ENCODE measurements at places on chromosomes 12 and 14.

DNA sequence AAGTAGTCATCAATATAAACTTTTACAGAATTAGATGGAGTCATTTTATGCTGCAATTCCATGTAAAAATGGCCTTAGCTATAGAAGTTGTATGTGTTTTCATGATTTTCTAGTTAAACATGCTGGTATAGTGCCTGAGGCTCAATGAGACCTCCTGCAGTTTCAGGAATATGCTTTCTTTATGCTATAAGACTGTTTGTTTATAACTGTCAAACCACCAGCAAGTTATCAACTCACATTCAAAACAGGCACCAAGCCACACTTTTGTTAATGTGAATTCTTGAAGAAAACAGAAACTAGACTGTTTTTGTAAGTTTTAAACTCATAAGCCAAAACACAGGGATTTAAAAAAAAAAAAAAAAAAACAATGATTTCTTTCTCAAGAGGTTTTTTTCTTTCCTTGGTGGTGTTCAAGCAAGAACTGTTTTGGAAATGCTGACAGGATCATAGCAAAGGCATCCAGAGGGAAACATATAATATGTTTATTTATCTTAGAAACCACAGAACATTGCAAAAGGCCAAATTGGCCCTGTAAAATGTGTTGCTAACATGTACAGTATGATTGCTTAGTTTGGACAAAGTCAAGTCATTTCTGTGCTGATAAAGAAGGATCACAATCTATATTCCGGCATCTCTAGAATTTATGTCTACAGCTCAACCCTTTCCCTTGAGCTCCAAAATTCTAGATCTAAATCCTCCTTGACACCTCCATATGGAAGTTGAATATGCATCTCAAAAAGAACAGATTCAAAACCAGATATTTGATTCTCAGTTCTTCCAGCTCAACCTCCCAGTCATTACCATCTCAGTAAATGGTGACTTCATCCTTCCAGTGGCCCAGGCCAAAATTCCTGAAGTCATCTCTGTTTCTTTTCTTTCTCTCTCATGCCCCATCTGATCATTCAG is 29.0 kb upstream of the LUM start:
- DNase-seq: no peak

DNA sequence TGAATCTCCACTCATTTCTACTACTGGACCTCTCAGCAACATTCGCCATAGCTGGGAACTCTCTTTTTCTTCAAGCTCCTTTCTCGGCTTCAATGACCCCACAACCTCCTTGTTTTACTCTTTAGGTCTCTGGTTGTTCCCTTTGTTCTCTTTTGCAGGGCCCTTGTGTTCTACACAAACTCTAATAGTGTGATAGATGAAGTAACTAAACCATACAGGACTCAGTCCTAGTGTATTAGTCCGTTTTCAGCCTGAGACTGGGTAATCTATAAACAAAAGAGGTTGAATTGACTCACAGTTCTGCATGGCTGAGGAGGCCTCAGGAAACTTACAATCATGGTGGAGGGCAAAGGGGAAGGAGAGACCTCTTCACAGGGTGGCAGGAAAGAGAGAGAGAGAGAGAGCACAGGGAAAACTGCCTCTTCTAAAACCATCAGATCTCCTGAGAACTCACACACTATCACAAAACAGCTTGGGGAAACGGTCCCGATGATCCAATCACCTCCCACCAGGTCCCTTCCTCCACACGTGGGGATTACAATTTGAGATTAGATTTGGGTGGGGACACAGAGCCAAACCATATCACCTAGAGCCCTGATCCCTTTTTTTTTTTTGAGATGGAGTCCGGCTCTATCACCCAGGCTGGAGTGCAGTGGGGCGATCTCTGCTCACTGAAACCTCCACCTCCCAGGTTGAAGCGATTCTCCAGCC is 32.0 kb upstream of the WNK1 start:
- DNase-seq: no peak

DNA sequence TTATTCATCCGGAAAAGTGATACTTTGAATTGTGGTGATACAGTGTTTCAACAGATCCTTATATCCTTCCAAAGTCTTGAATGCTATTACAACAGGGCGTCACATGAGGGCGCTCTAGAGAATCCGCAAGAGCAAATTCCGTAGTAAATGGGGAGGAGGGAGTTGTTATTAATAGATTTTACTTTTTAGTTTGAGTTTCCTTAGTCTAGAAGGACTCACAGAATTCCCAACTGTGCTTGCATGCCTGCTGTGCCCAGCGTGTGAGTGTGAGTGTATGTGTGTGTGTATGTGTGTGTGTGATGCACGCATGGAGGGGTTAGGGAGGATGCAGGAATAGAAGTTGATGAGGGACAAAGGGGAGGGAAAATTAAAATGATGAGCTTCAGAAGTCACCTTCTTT is 375.3 kb downstream of the C12orf75 start:
- DNase-seq: peak; percentile 18

DNA sequence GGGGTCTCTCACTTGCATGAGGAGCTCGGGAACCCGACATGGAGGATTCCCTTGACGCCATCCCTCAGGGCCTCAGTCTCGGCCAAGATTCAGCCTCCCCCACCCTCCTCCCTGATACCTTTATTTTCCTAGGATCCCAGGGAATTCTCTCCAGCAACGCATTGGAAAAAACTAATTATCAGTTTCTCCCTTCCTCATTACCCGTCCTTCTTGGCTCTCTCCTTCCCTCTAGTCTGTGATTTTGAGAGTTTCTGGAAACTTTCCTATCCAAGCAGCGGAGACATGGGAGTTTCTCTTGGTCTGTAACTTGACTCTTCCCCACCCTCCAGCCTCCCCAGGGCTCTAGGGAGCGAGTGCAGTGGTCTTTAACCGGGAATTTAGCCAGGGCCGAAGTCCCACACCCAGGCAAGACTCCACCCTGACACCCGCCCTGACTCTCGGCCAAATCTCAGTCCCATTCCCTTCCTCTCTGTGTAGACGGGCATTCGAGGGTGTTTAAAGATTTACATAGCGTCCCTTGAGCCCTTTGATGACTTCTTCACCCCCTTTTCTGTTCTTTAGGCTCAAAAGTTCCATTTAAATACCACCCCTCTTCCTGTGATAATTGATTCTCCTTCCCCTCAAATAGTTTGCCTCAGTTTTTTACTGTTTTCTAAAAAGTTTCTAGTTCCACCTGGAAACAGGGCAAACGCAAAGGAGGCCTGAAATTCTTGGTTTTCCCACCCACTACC is 6.7 kb downstream of the HOXC5 start:
- DNase-seq: no peak

- no peak for DNase-seq
These were observed 48.4 kb downstream of the NDUFA12 start for GRCh38 chr12:94954948-94955592.

GRCh38 chr12:27331291-27331926 is 1.2 kb upstream of the BMAL2 start:
- DNase-seq: no peak

- DNase-seq: no peak
These were observed 36.8 kb upstream of the TUBA1A start for GRCh38 chr12:49225576-49226166.

DNA sequence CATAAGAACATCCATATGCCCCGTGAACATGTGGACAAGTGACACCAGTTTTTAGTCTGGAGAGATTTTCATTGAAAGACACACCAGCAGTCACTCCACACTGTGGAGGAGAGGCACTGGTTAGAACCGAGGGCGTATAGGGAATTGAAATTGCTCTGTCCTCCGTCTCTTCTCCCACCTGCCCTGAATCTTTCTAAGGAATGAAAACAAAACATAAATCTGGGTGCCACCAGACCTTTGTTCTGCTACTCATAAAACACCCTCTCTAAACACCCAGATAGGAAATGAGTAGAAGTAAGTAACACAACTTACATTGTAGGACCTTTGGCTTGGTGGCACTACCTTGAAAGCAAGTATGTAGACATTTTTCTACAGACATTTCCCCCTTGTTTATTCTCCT is 37.1 kb upstream of the STON2 start:
- no peak for DNase-seq

GRCh38 chr12:16675438-16675837 is 69.5 kb upstream of the LMO3 start:
- no peak for DNase-seq

GRCh38 chr14:76134231-76134630 is 17.5 kb upstream of the GPATCH2L start:
- no peak for DNase-seq

DNA sequence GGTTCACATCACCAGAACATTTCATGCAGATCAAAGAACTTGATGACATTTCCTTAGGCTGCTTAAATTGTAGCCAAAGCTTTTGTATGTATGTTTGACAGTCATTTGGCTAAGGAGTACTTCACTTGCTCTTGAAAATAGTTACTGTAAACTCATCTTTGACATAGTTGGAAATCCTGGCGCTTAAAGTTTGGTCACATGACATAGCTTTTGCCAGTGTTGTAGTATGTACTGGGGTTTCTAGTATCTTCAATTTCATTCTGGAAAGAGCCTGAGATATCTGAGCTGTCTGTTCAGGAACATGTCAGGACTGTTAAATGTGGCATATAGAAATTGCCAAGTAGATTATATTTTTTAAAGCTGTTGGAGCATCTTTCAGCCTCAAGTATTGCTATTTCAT is 55.7 kb downstream of the WDR20 start:
- DNase-seq: no peak

- no peak for DNase-seq
These were observed 4.3 kb downstream of the RTL1 start for GRCh38 chr14:100898935-100899883.

DNA sequence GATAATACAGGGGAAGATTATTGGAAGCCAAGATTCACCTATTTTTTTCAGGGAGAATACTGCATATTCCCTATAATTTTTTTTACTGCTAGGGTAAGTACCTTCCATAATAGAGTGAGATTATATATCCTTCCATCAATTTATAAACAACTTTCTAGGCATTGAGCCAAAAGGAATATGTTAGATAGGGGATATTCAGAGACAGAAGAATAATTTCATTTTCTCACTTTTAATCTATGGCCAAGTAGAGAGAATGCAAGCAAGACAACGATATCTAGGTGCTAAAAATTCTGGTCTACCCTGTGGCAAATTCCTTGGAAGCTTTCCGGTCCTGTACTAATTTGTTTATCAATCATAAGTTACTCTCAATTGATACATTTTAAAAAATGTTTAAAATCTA is 69.7 kb upstream of the STAC3 start:
- no peak for DNase-seq

GRCh38 chr14:76109087-76109880 is 42.4 kb upstream of the GPATCH2L start:
- no peak for DNase-seq

- DNase-seq: no peak
These were observed 26.8 kb upstream of the CDKL1 start for GRCh38 chr14:50423529-50423928.

DNA sequence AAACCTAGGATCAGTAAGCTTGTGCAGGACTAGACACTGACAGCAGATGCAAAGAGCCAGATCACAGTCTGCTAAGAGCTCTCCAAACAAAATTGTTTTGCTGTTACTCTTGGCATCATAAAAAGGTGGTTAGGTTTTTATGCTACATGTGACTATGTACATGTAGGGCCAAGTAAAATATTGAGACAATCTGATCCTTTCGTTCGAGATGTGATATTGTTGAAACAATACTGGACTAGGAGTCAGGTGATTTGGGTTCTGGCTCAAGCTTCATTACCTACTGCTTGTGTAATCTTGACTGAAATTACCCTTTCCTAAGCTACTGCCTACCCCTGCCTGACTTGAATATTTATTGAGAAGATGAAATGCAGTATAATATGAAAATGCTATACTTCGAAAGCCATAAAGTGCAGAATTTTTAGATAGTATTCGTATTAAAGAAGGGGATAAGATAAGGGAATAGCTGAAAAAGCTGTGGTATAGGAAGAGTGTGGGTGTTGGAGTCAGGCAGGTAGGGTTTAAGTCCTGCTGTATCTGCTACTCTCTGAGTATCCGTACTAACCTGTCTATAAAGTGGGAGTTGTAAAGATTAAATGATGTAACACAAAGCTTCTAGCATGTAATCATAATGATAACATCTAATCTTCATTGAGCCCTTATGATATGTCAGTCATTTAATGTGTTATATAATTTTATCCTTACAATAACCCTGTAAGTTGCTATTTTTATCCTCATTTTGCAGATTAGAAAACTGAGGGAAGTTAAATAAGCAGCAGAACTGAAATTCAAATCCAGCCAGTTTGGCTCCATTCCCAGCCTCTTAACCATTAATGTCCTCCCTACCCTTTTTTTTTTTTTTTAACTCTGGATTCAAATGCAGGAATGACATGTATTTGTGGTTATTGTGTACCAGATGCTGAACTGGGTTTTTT is 38.6 kb upstream of the ATF1 start:
- no peak for DNase-seq

DNA sequence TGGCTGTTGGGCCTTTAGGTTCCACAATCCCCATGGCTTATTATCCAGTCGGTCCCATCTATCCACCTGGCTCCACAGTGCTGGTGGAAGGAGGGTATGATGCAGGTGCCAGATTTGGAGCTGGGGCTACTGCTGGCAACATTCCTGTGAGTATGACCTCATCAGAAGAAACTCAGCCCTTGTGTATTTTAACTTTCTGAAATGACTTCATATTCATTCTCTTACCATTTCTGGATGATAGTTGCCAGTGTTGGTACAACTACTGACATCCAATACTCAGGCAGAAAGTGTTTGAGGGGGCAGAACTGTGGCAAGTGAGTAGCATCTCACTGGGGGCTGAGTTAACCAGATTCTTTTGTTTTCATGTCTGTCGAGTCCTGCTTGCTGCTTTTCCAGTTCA is 2.3 kb downstream of the DAZAP2 start:
- DNase-seq: no peak

GRCh38 chr12:104137001-104137901 is 759 bp downstream of the NFYB start:
- peak; percentile 16 for DNase-seq

DNA sequence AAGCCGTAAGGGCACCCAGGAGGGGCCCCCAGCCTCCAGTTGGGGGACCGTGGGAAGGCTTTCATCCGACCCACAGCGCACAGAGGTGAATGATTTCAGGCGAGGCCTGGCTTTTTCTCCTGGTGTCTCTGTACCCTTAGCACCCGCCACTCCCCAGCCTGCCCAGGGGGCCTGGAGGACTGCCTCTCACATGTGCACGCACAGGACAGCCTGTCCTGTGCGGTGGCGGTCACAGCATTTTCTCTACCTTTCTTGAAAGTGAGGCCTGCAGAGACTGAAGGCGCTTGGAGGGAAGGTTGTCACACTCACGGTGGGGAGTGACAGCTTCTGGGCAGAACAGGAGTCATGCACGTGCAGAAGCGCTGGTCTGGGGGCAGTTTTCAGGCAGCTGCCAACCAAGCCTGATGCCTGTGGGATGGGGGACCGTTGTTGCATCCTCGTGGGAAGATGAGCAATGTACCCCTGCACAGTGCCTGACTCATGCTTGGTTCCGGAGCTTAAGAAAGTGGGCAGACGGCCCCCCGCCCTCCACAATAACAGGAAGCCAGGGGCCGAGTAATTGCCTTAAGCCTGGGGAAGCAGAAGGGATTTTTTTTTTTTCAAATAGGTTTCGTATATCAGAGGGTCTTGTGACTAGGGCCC is 148.1 kb downstream of the TSPAN9 start:
- DNase-seq: no peak

DNA sequence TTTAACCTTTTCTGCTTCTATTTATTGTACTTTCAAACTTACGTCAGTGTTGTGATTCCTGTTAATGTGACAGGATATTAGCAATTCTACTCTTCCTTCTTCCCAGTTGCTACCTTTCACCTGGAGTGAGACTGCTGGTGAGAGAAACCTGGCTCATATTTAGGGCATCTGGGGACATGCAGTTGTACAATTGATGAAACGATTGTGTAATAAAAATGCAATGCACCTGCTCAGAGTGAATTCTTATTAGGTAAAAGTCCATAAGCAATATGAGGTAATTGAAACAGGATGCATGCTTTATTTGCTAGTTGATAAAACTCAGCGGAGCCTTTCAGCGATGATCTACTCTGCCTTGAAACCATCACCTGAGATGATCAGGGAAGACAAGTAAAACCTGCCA is 116.1 kb upstream of the FBXO33 start:
- no peak for DNase-seq
